ENCODE measurements at places on chromosomes 7 and 10. TPM values are rescaled to one million over a fixed set of nuclear protein-coding genes. Genes with fewer than 3 reads are reported as not detected.

Gene TMEM236
- 0.09 TPM for total RNA-seq

Gene ADAP1
- 9.4 TPM for total RNA-seq

Gene CCT6A
- 149 TPM for total RNA-seq

Gene TMEM213
- not detected for total RNA-seq

Gene ASB10
- not detected for total RNA-seq

Gene SFTPA2
- total RNA-seq, result not detected

Gene NOC3L
- total RNA-seq, result 50.8 TPM

Gene MKI67
- total RNA-seq, result 3.5 TPM

Gene MPP7
- 8.3 TPM for total RNA-seq

Gene GSTO1
- 55.9 TPM for total RNA-seq

Gene TUBAL3
- not detected for total RNA-seq

- DNase-seq, result no peak
Observed at GRCh38 chr7:106749165-106749564, 88.2 kb upstream of the CCDC71L start.

GRCh38 chr7:69564454-69565417, 33.5 kb upstream of the AUTS2 start:
- DNase-seq, result no peak

GRCh38 chr7:151207804-151208203, 2.5 kb downstream of the H2BK1 start:
- no peak for DNase-seq

DNA sequence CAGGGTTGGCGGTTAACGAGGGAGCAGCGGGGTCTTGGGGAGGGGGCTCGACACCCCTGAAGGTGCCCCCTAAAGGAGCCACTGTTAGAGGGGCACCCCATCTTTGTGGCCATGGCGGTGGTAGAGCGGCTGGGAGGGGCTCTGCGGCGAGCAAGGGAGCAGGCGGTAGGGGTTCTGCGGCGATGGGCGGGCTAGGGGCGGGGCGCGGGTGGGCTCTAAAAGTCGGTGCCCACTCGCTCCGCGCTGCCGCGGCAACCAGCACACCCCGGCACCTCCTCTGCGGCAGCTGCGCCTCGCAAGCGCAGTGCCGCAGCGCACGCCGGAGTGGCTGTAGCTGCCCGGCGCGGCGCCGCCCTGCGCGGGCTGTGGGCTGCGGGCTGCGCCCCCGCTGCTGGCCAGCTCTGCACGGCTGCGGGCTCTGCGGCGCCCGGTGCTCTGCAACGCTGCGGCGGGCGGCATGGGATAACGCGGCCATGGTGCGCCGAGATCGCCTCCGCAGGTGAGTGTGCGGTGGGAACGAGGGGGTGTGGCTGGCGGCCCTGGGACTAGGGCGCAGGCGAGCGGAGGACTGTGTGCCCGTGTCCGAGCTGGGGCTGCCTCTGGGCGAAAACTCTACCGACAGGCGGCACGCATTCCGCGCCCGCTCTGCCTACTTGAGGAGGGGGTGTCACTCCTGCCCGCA, at the start of gene MEST:
Gene MEST, plus strand, starts transcription at position 245 of the 682 bp plus-strand sequence. Its CDS starts 229 bp downstream, at position 474.
- no peak for DNase-seq

DNA sequence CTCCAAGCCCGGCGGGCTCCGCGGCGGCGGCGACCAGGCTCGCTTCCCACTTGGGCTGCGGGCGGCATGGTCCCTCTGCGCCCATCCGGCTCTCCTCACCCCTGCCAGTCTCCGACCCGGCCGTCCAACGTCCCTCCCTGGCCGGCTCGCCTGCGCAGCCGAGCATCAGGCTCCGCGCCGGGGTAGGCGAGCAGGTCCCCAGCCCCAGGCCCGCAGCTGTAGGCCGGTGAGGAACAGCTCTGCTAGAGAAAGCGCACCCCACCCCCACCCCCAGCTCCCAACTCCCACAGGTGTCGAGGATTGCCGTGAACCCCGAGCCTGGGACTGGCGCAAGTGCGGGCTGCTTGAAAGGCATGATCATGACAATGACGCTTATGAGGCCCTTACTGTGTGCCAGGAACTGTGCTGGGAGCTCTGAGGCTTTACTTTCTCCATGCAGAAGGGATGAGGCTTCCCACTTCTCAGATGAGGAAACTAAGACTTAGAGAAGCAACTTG, 20.8 kb upstream of the PAX2 start:
- no peak for DNase-seq

- no peak for DNase-seq
Observed at GRCh38 chr7:44263326-44264082, 61.9 kb downstream of the CAMK2B start.

- no peak for DNase-seq
Observed at GRCh38 chr7:33091111-33091531, 18.1 kb downstream of the RP9 start.

DNA sequence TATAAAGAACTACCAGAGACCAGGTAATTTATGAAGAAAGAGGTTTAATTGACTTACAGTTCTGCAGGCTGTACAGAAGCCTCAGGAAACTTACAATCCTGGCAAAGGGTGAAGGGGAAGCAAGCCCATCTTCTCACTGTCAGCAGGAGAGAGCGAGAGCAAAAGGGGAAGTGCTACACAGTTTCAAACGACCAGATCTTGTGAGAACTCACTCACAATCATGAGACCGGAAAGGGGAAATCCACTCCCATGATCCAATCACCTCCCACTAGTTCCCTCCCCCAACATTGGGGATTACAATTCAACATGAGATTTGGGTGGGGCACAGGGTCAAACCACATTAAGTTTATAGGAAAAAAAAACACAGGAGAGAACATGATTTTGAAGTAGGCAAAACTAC, 222.1 kb upstream of the SHH start:
- DNase-seq, result no peak

- DNase-seq, result no peak
Observed at GRCh38 chr7:27116962-27117886, 13.3 kb downstream of the HOXA4 start.

DNA sequence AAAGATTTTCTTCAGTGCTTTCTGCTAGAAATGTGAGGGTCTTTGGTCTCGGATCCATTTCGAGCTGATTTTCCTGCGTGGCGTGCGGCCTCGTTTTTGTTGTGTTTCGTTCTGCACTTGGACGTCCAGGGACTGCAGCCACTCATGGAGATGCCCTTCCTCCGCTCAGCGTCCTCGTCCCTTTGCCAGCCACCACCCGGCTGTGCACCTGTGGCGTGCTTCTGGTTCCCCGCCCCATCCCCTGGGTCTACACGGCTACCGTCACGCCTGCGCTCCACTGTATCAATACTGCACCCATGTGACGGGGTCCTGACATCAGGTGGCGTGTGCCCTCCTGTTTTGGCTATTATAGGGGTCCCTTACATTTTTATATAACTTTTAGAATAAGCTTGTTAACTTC, 42.7 kb upstream of the NKX6-2 start:
- DNase-seq, result no peak

- DNase-seq, result no peak
Observed at GRCh38 chr10:123275136-123275564, 120.9 kb downstream of the BUB3 start.

GRCh38 chr10:15879058-15879457, 18.8 kb upstream of the MINDY3 start:
- DNase-seq, result no peak

DNA sequence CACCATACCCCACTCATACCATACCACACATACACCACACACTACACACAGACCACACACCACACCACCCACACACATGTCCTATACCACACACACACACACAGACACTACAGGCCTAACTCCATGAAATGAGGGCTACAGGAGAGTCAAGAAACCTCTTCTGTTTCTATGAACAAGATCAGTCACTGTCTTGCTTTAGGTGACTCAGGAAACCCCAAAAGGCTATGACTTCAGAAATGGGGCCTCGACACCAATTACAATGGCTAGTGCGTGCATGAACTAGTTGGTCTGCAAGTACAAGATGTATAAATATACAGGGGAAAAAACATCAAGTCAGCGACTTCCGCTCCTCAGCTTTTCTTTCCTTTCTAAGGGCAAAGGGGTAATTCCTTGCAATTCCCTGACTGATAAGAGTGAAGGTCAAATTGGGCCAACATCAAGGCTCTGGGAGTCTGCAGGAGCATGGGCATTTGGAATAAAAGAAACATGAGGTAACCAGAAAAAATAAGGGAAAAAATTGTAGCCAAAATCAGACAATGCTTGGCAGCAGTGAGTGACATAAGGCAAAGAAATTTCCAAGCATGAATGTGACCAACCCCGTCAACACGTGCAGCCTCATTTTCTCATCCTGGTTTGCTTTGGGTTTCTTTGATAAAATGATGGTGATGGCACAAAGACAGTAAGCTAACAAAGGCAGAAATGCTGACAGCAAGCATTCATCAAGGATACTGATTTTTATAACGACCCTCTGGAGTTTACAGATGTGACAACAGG, 1.5 kb downstream of the PKD1L1 start:
- DNase-seq, result no peak

DNA sequence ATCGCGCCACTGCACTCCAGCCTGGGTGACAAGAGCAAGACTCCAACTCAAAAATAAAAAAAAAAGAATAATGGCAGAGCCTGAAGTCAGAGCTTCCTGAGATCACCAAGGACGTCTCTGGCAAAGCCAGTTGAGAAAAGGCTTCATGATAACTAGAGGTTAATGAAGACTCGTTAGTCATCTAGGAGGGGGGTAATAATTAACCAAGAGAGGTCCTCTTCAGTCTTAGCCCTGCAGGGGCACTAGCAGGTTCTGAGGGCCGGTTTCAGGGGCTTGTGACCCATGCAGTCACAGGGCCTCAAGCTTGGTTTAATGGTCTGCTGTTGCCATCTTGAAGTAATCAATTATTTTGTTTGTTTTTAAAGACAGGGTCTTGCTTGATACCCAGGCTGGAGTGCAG, 28.6 kb upstream of the PROSER2 start:
- no peak for DNase-seq

DNA sequence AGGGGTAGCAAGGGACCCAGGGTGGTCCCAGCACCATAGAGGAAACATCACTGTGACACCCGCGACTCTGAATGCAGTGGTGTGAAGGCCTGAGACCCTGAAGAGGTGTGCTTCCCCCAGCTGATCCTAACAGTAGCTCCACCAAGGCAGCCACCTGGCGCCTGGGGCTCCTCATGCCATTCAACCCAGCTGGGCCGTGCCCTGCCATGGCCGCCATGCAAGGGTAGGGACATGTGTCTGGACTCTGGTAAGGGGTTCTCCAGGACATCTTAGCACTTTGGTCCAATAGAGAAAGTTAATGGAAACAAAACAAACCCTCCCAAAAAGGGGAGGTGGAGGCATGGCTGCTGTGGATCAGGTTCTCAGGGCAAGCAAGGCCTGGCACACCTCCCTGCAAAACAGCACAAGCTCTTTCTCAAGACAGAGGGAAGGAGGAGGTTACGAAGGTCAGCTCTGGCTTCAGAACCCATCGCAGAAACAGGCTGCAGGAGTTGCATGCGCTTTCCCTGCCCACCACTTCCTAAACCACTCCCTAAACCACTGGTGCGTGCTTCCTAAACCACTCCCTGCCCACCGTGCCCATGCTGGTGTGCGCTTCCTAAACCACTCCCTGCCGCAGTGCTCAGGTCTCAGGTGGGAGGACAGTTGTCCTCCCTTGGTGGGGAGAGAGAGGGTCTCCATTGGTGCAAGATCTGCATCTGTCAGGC, 108.7 kb downstream of the LARP4B start:
- no peak for DNase-seq

DNA sequence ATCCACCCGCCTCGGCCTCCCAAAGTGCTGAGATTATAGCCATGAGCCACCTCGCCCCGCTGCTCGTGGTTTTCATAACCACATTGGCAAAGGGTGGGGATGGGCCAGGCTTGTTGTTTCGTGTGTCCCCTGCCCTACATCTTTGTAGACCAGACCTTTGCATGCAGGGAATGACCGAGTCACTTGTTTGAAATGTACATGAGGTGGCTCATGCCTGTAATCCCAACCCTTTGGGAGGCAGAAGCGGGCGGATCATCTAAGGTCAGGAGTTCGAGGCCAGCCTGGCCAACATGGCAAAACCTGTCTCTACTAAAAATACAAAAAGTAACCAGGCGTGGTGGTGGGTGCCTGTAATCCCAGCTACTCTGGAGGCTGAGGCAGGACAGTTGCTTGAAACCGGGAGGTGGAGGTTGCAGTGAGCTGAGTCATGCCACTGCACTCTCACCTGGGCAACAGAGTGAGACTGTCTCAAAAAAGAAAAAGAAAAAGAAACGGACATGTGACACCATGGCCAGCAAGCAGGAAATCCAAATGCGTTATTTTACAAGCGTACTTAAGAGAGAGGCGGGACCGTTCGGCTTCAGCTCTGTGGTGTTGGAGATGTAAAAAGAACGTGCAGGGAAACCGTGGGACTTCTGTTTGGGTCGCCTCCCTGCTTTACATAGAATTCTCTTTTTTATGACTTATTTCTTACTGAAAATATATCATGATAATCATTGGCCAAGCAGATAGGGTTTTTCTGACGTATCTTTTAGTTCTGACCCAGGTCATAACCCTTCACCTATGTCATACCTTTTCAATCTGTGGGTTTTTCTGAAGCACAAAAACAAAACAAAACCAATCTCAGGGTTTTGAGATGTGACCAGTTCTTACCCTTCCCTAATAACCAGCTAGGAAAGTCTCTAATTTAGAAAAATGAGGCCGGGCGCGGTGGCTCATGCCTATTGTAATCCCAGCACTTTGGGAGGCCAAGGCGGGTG, 45.1 kb downstream of the WIPI2 start:
- no peak for DNase-seq

DNA sequence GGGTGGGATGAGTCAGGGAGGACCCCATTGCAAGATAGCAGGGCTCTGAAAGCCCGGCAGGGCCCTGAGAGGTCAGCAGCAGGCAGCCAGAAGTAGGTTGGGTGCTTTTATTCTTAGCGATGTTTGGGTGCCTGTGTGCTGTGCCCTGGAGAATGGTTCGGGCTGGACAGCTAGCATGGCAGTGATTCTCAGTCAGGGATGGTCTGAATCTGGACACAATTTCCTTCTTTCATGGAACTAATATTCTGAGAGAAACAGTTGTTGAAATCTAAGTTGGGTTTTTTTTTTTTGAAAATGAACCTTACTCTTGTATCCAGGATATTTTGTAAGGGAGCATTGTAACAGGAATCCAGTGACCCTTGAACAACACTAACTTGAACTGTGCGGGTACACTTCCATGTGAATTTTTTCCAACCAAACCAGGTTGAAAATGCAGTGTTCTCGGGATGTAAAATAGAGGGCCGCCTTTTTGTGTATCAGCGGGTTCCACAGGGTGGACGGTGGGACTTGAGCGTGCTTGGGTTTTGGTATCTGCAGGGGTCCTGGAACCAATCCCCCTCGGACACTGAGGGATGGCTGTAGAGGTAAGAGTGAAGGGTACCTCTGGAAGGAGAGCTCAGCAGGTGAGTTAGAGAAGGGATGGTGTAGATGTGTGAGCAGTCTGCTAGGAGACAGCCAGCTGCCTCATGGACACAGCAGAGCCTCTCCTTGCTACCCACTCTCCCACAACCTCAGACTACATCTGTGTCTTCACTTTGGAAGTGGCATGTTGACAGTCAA, 12.5 kb downstream of the CCNY start:
- no peak for DNase-seq

- no peak for DNase-seq
Observed at GRCh38 chr10:133132473-133133291, 27.3 kb upstream of the KNDC1 start.

DNA sequence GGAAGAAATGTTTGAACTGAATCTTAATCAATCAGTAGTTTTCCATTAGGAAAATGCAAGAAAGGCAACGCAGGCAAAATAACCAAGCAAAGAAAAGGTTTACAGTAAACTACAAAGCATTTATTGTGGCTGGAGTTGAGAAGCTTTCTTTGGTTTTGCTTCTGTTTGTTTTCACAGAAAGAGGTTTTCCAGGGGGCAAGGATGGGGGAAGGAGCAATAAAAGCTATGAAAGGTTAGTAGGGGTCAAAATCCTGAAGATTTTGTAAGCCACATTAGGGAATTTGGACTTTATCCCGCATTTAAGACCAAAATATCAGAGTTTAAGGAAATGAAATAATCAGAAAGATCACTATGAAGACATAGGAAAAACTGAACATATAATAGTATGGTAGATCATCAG, 51.1 kb downstream of the NT5C2 start:
- no peak for DNase-seq

All from activated B cell treated with CpG ODN at 0.5 μM for 24 hours (primary cell).